ENCODE measurements at places on chromosomes 7 and 10. TPM values are rescaled to one million over a fixed set of nuclear protein-coding genes. Genes with fewer than 3 reads are reported as not detected.

Gene EVX1
- not detected for total RNA-seq

Gene TDRD1
- total RNA-seq = not detected

Gene HGF
- total RNA-seq = 0.25 TPM

Gene LIPK
- not detected for total RNA-seq

Gene CALD1
- total RNA-seq = 229 TPM

Gene SUN3
- total RNA-seq = not detected

Gene SSMEM1
- not detected for total RNA-seq

Gene PPIF
- 22.1 TPM for total RNA-seq

Gene GRM3
- not detected for total RNA-seq

Gene AKR1C4
- 0.13 TPM for total RNA-seq

Gene MASTL
- total RNA-seq = 11.3 TPM

Gene CPN1
- not detected for total RNA-seq

All from dermis microvascular lymphatic vessel endothelial cell (primary cell).